ENCODE measurements at places on chromosomes 1 and 21.

DNA sequence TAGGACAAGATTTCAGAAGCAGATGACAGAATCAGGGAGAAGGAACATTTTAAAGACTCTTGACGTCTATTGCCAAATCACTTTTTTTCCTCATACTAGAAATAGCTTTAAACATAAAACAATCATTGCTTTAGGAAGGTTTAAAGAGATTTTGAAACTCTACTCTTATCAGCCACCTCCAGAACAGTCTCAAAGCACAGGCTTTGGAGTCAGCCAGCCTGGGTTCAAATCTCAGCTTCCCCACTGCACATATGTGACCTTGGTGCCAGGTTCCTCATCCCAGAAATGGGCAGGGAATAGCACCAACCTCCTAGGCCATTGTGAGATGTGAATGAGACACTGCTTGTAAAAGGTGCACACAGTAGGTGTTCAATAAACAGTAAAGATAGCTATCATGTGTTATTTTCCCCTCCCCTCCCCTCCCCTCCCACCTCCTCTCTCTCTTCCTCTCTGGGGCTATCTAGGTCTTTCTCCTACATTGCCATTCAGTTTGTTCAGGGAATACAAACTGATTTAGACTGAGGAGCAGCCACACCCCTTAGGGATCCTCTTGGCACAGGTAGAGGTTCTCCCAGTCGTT, 20.6 kb downstream of the SPOCD1 start:
- peak; percentile 10 for DNase-seq

DNA sequence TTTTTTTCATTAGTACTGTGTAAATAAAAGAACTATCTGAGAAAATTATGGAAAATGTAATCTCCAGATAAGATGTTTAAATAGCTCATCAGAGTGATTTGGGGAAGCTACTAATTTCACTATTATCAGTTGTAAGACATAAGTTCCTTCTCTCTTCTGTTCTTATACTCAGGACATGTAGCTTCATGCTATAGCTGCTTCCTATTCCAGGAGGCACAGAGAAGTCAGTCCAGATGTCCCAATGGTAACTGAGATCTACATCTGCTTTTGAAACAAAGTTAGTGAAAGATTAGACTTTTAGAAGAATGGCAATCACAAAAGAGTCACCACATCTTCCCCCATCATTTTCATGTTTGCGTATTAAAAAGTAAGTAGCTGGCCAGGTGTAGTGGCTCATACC, 5.6 kb downstream of the MAP3K21 start:
- DNase-seq, result no peak

- DNase-seq, result no peak
Observed at GRCh38 chr1:107132780-107133179, 8.1 kb upstream of the NTNG1 start.

DNA sequence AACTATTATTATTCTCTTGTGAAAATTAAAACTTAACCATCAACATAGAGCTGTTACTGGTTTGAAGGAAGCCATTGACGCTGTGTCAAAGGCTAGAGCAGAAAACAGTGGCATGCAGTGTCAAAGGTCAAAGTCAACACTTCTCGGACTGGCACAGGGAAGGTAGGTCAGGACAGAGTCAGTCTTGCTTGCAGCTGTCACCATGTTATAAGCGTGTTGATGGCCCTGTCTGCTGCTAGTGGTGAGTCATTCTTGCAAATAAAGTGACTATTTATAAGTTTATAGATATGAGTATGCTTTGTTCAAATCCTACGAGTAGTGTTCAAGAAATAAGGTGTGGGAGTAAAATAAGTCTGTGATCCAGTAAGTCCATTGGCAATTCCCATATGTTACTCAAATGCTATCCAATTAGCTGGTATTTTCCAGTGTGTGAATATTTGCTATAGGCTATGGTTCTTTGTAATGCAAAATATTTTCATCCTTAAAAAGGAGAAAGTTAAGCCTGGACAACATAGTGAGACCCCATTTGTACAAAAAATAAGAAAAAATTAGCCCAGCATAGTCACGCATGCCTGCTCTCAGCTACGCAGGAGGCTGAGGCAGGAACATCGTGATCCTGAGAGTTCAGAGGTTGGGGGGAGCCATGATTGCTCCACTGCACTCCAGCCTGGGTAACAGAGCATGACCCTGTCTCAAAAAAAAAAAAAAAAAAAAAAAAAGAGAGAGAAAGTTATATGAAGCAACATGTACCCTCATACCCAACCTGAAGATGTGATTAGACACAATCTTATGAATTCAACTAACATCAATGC, 26.3 kb upstream of the TINAGL1 start:
- DNase-seq, result no peak

DNA sequence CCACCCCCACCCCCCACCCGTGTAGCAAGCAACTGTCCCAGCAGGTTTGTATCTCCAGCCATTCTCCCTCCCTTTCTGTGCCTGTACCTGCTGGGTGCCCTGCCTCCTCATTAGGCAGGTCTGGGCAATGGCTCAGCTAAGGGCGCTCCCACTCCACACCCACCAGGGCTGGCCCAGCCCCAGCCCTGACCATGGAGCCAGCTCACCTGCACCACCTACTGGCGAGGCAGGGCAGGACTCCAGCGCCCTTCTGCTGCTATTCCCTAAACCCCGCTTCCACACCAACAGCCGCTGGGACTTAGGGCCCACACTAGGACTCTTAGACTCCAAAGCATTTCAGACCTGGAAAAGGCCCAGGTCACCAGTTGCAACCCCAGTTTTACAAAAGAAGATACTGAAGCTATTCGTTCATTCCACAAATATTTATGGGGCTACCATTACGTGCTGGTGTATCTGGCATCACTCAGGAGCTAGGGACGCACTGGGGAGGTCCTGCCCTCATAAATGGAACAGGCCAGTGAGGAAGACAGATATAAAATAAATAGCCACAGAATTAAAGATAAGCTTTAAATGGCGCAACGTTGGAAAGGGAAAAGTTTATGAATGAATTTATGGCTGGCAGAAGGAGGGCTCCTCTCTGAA, 24.0 kb downstream of the PGLYRP3 start:
- DNase-seq, result peak; percentile 40

Measured in activated naive CD4-positive, alpha-beta T cell treated with anti-CD3 and anti-CD28 coated beads, Interleukin-2, amount 10 ng/mL, durations not matched to agents 7 days and 5 days (primary cell).